ENCODE measurements at places on chromosomes 7 and 10.

GRCh38 chr7:123570390-123571182 is 13.0 kb upstream of the NDUFA5 start:
- DNase-seq: no peak

GRCh38 chr10:92181575-92181974 is 109.3 kb downstream of the CPEB3 start:
- peak; percentile 23 for DNase-seq

DNA sequence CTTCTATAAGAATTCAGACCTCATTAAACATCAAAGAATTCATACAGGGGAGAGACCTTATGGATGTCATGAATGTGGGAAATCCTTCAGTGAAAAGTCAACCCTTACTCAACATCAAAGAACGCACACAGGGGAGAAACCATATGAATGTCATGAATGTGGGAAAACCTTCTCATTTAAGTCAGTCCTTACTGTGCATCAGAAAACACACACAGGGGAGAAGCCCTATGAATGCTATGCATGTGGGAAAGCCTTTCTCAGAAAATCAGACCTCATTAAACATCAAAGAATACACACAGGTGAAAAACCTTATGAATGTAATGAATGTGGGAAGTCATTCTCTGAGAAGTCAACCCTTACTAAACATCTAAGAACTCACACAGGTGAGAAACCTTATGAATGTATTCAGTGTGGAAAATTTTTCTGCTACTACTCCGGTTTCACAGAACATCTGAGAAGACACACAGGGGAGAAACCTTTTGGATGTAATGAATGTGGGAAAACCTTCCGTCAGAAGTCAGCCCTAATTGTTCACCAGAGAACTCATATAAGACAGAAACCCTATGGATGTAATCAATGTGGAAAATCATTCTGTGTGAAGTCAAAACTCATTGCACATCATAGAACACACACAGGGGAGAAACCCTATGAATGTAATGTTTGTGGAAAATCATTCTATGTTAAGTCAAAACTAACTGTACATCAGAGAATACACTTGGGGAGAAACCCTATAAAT is 24.1 kb downstream of the ZNF37A start:
- no peak for DNase-seq

- no peak for DNase-seq
Measured at GRCh38 chr7:132678656-132679055, 102.4 kb upstream of the PLXNA4 start.
